ENCODE measurements at places on chromosomes 7 and 10.

GRCh38 chr10:71761105-71761511 is 12.2 kb downstream of the VSIR start:
- no peak for DNase-seq

- DNase-seq = no peak
Observed at GRCh38 chr7:130273933-130274255, 7.2 kb downstream of the CPA2 start.

- DNase-seq = no peak
Observed at GRCh38 chr7:71509381-71509780, 377.4 kb downstream of the GALNT17 start.

GRCh38 chr7:77808517-77808916 is 9.9 kb downstream of the PHTF2 start:
- DNase-seq = no peak

DNA sequence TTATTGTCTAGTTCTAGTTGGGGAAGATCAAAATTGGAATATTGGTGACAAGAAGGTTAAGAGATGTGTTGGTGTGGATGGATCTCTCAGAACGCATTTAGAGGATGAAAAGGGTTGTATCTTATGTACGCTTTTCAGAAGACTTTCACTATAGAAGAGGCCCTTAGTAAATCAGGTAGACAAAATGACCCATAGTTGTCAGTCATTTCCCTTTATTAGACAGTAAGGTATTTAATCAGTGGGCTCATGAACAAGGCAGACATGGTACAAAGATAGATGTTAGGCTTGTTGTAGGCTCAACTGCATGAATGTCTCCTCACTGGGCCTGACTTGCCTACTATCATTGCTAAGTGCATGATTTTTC is 359.2 kb downstream of the PHF14 start:
- no peak for DNase-seq

- DNase-seq = no peak
Observed at GRCh38 chr10:88974446-88975376, 15.9 kb upstream of the FAS start.

- no peak for DNase-seq
Observed at GRCh38 chr7:131924857-131925256, 368.4 kb upstream of the PODXL start.

- no peak for DNase-seq
Observed at GRCh38 chr10:85858776-85859515, 507.6 kb downstream of the GRID1 start.

DNA sequence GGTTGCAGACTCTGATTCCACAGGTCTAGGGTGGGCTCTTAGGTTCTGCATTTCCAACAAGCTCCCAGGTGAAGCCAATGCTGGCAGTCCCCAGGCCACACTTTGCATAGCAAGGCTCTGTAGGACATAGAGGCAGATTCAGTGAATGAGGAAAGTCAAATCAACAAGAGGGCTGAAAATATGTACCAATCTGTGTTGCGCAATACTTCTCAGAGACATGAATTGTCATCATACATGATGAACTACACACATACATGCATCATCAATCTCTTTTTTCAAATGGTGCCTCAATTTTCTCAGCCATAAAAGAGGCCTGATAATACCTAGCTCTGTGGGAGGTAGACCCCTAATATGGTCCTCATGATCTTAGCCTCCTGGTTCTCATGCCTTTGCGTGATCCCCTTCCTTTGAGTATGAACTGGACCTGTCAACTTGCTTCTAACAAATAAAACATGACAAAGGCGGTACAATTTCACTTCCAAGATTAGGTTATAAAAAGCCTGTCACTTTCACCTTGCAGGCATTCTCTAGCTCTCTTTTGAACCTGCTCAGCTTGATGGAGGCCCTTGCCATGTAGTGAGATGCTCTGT is 49.0 kb downstream of the PIK3CG start:
- DNase-seq = no peak

- DNase-seq = no peak
Observed at GRCh38 chr10:125041856-125042506, 100.1 kb downstream of the ZRANB1 start.

DNA sequence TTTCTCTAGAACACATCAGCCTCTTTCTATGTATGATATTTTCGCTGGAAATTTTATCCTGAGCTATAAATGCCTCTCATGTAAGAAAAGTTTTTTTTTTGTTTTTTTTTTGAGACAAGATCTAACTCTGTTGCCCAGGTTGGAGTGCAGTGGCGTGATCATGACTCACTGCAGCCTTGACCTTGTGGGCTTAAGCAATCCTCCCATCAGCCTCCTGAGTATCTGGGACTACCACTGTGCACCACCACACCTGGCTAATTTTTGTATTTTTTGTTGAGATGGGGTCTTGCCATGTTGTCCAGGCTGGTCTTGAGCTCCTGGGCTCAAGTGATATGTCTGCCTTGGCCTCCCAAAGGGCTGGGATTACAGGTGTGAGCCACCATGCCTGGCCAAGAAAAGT is 80.4 kb downstream of the ADK start:
- DNase-seq = no peak

DNA sequence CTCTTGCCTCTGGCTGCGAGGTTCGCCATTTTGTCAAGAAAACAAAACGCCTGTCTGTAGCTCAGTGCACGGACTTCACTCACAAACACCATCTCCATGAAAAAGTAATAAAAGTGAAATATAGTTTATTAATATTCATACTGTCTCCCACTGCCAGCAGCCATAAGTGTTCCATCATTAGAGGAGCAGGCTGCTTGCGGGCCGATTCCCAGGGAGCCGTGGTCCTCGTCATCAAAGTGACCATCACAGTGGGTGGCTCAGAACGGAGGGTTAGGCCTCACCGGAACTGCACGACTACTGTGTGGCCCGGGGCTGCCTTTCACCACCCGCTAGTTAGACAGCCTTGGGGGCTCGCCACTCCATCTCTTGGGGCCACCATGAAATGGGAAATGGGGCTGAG is 82.7 kb downstream of the HIPK2 start:
- DNase-seq = no peak

- DNase-seq = no peak
Observed at GRCh38 chr10:95247200-95247880, 43.5 kb downstream of the PDLIM1 start.

DNA sequence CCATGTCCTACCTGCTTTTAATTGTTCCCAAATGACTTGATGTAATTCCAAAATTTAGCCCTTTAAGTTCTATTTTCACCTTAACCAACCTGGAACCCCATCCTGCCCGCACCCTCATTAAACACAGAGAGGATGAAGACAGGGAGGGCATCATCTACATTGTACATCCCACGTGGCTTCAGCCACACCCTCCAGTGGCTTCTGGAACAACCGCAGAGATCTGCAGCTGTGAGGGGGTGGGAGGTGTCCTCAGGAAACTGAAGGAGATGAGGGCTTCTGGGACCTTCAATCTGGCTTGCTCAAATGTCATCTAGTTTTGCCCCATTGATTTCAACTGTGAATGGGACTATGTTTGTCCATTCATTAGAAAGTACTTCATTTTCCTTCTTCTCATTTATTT is 39.0 kb downstream of the AKR1B1 start:
- DNase-seq = no peak

DNA sequence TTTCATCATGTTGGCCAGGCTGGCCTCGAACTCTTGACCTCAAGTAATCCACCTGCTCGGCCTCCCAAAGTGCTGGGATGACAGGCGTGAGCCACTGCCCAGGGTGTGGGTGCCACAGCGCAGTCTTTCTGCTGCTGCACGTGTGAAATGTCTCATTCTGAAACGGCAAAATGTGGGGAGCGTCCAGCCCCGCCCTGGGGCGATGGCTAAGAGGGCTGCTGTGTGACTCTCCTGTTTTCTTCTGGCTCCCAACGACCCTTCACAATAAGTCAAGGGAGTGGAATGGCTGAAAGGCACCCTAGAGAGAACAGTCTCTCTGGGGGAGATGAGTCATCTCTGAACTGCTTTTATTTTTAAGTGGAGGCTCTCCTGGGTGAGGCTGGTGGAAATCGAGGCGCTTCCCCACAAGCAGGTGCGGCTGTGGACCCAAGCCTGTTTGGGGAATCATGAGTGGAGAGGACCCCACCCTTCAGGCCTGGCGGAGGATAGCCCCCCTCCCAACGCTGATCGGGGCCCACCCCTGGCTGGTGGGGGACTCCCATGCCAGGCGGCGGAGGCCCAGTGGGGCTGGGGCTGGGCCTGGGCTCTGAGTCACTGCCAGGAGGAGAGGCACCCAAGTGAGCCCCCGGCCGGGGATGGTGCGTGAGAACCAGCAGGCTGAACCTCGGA is 18.0 kb downstream of the ADAP1 start:
- DNase-seq = no peak

DNA sequence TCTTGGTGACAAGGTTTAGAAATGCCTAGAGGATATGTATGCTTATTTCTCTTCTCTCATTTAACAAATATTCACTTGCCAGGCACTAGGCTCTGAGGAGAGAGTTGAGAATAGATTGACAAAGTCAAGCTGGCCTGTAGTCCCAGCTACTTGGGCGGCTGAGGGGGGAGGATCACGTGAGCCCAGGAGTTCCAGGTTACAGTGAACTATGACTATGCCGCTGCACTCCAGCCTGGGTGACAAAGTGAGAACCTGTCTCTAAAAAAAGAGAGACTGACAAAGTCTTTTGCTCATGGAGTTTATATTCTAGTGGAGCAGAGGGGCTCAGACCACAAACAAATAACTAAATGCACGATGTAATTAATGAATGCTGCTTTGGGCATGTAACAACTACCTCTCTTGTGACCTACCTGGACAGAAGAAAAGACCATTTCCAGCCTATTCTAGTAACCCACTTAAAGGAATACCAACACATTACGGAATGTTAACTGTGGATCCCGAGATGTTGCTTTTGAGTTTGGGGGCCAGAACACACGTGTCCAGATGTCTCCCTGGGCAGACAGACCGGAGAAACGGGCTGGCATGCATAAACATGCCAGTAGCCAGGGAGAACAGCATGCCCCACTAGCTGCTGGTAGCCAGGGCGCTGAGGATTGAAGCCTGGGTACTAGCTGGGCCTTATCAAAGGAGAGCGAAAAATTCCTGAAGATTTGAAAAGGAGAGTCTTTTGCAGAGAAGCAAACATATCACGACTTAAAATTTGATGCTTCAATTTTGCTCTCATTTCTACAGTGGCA is 2.6 kb upstream of the BMPR1A start:
- DNase-seq = no peak

DNA sequence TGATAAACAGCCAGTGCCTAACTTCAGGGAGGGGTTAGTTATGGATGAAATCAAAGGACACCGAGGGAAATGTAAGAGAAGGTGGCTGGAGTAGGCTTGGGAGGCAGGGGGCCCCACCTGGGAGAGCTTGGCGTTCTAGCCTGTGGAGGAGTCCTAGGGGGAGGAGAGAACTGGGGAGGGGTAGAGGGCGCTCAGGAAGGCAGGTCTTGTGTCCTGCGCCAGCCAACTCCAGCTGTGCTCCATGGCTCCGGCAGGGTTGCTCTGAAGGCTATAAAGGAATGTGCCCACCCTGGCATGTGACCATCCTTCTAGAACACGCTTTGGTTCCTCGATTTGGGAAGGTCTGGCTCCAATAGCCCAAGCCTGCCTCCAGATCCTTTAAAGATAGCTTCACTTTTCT is 96.3 kb downstream of the SEC61G start:
- DNase-seq = no peak

DNA sequence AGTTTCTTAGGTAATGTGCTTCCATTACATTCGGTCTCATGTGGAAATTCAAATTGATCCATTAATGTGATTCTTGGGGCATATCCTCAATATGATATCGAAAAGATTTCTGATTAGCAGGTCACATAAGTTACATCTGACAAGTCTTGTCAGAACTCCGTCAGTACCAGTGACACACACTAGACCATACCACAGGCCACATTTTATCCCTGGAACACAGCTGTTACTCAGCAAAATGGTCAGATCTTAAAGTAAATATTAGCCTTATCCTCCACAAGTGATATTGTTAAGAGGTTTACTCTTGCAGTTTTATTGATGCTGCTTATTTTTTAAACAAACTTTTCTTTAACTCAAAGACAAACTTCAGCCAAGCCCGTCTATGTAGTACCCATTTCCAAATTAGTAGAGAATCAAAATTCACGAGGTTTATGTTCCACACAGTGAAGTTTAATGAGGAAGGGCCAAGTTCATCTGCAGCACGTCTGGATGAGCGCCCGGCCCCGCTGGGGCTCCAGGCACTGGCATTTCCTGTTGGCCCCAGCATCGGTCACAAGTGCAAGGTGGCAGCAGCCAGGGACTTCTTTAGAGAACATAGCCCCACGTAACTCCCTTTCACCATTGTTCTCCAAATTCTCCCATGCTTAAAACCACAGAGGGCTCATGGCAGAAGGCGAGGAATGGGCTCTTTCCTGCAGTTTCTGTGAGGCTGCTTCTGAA is 132.2 kb downstream of the VIPR2 start:
- no peak for DNase-seq

DNA sequence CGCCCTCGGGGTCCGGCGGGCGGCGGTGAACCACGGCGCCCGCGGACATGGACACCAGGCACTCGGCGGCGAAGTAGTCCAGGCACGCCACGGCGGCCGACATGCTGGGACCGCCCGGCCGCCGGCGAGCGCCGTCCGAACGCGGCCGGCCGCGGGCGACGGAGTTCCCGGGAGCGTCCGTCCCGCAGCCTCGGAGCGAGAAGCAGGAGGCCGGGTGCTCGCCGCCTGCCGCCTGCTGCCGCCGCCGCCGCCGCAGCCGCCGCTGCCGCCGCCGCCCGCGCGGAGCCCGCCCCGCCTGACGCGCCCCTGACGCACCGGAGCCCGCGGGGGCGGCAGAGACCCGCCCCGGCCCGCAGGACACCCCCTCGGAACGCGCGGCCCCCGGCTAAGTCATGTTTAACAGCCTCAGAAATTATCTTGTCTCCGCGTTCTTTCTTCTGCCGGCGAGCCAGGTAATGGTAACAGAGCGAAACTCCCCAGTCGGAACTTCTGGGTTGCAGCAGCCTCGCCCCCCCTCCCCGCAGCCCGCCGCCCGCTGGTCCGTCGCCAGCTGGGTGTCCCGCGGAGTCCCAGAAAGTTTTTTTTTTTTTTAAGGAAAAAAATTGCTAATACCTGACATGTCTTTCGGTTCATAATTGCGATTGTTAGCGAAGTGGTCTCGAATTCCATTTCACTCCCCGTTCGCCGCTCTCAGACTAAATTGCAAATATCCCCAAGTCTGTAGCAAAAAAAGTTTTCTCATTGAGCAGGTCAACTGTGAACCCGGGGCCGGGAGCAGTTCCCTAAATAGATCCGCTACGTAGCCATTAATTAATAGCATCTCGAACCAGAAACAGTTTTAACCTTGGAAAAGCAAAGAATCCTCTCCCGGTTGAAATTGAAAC is at the start of gene KLF14:
Gene KLF14 (minus strand): TSS at position 277 of the 884 bp plus-strand sequence. CDS start 174 bp downstream, at position 103.
- no peak for DNase-seq

GRCh38 chr7:31027161-31027965 is 24.7 kb upstream of the ADCYAP1R1 start:
- DNase-seq = no peak

DNA sequence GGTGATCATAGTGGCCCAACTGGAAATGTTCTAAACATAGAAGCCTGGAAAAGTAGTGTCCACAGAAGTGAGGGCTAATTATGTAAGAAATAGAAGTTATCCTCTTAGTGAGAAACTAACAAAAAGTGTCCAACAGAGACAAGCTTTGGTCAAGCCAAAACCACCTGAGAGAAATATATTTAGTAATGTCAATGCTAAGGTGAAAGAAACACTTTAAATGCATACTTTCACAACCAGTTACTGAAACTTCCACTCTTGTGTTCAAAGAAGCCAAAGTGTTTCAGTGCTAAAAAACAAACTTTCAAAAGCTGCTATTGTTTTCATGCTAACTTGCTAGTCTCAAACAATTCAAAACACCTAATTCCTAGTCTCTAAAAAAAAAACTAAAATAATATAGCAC is 18.1 kb downstream of the RAB11FIP2 start:
- no peak for DNase-seq

GRCh38 chr10:110821508-110821907 is 50.2 kb upstream of the PDCD4 start:
- DNase-seq = no peak

- DNase-seq = no peak
Observed at GRCh38 chr10:60222047-60222446, 167.6 kb downstream of the ANK3 start.

Data from H1 (cell line).